Stimulated activated CD4-positive, alpha-beta T cell treated with anti-CD3 and anti-CD28 coated beads, Interleukin-4, amount 100 ng/mL, for 1 hour (primary cell): ENCODE measurements at places on chromosomes 16 and 17.

DNA sequence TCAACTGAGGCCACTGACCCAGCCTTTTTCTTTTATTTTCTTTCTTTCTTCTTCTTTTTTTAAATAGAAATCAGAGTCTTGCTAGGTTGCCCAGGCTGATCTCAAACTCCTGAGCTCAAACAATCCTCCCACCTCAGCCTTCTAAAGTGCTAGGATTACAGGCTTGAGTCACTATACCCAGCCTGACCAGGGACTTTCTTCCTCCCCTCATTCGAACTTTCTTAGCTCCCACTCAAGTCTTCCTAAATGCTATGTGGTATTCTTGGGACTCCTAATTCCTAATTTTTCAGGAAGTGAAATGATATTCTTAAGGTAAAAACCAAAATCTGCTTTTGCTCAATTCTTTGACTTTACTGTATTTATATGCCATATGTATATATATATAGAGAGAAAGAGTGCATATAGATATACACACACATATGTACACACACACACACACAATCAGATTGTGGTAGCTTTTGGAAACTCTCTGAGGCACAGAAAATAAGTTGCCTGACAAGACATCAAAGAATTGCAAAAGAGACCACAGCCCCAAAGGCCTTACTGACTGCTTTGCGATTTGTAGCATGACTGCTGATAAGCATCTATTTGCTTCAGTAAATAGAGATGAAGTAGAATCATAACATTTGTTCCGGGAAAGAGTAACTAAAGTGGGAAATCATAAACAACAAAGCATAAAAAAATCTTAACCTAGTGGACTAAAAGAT is 9.5 kb upstream of the AMZ2 start:
- no peak for DNase-seq

DNA sequence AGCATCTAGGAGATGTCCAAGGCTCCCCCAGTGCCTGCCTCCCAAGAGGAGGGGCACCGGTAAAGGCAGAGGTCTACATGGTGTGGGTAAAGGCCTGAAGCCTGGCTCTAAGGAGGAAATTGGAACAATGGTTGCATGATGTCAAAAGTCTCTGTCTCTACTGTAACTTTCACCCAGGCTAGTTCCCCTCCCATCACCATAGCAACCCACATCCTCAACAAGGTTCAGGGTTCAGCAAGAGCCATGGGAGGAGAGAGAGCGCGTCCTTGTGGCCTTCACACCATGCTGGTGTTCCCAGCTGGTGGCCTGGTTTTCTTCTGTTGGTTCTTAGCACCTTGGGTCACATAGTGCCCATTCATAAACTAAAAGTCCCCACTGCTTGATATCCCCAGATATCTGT is 196.7 kb upstream of the CDH5 start:
- no peak for DNase-seq

DNA sequence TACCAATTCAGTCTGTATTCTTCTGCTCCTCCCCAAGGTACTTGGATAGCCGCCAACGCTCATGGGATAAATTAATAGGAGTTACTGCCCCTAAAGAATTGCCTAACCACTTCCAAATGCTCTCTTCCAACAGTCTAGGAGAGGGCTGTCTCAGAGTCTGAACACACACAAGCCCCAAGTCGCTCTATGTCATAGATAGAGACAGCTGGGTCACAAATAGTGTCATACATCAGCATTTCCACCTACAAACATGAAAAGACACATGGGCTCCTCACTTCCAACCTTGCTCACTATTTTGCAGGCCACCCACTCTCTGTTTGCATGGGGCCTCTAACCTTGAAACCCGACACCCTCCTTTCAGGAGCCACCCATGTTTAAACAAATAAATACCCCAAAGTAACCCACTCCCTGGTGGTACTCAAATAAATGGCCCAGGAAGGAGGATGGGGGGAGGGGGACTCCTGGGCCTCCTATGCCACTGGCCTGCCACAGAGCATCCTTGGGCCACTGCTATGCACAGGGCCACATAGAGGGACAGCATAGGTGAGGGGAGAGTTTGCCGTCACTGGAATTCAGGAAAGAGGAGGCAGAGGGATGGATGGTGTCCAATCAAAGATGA is 265.9 kb downstream of the SOX9 start:
- no peak for DNase-seq

DNA sequence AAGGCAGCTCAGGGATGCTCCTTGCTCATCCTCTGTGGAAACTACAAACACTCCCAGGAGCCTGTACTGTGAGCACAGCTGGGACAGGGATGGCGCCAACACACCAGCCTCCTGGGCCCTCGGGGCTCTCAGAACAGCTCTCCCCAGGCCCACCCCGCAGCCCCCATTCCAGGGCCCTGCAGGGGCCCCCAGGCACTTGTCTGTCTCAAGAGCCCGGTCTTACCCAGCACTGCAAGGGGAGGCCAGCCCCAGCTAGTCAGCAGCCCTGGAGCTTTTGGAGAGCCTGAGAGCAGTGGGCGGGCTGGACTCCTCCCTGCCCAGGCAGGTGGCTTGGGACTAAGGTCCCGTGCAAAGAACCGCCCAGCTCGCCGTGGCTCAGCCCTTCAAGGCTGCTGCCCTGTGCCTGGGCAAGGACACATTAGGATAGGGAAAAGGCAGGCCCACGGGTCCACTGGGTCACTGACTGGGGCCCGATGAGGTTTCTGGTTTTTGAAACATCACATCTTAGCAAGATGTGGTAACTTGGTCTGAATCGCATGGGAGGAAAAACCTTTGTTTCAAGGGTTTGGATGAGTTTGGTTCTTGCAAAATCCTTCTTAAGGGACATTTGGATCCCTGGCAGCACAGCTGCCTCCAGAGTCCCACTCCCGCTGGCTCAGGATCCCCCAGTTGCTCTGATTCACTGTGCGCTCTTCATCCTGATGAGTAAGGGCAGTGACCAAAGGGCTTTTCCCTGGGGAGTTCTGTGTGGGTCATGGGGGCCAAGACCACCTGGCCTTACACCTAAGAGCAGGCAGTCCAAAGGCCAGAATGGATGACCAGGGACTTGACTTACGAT is 2.8 kb downstream of the DNASE1L2 start:
- no peak for DNase-seq

DNA sequence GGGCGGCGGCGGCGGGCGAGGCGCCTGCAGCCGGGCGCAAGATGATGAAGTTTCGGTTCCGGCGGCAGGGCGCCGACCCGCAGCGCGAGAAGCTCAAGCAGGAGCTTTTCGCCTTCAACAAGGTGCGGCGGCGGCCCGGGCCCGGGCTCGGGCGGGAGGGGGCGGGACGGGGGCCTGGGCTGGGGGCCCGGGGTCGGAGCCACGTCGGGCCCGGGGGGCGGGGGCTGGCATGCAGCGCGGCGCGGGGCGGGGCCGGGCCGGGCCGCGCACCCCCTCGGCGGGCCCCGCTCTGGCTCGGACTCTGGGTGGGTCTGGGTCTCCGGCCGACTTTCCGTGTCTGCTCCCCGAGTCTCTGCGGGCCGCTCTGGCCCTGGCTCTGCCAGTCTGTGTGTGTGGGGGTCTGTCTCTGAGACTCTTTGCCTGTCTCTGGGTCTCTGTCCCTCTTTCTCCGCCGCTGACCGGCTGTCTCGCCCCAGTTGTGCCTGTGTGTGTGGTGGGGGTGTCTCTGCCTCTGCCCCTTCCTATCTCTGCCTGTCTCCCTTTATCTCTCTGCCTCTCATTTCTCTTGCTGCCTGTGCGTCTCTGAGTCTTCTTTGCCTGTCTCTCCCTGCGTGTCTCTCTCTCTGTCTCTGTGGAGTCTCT is 328 bp downstream of the LLGL1 start:
- DNase-seq, result no peak

- no peak for DNase-seq
Measured at GRCh38 chr16:74949309-74949708, 35.6 kb downstream of the WDR59 start.

- peak; percentile 18 for DNase-seq
Measured at GRCh38 chr16:87826798-87827587, 42.3 kb downstream of the SLC7A5 start.
